Naive thymus-derived CD4-positive, alpha-beta T cell (primary cell): ENCODE measurements at places on chromosomes 4 and X.

DNA sequence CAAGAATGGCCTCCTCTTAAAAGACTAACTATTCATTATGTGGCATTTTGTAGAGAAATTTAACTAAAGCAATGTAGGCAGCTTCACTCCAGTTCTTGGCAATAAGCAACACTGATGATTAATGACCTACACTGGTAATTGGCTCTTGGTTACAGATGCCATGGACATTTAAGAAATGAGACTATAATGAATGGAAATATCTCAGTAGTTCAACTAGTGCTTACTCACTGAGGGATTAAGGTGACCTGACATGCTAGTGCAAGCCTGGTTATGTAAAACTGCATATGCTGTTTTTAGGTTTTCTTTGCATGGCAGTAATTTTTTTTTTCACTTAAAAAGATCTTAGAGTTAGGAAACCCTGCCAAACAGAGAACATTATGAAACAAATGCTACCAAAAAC lies 152.7 kb upstream of the AADAT start:
- H3K36me3 ChIP-seq = no peaks in the 10 kb centered on the region
- H3K27ac ChIP-seq = no peak overlapping the region
- DNase-seq = no peak
- no peaks in the 10 kb centered on the region for H3K4me1 ChIP-seq

- no peak for DNase-seq
- H3K4me1 ChIP-seq = peaks cover 20% of the 10 kb centered on the region
- H3K27me3 ChIP-seq = no peaks in the 10 kb centered on the region
- no peaks in the 10 kb centered on the region for H3K36me3 ChIP-seq
Measured at GRCh38 chr4:74624351-74625151, 169.8 kb downstream of the BTC start.

DNA sequence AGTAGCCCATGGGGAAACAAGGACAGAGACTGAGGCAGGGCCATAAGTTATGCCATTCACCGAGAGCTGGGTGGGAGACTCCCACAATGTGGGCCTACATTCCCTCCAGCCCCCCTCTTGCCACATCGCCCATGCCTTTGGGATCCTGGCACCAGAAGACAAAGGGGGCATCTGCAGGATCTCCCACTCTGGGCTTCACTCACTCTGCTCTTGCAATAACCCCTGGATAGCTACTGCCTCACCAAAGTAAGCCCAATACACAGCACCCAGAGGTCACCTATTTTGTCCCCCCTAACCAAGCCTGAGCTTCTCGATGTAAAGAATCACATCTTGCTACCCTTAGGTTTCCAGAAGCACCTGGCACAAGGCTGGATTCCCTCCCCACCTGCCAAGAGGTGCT lies 741 bp upstream of the RTL5 start:
- H3K27ac ChIP-seq = no peak overlapping the region
- H3K36me3 ChIP-seq = no peaks in the 10 kb centered on the region
- DNase-seq = no peak
- H3K27me3 ChIP-seq = no peaks in the 10 kb centered on the region

DNA sequence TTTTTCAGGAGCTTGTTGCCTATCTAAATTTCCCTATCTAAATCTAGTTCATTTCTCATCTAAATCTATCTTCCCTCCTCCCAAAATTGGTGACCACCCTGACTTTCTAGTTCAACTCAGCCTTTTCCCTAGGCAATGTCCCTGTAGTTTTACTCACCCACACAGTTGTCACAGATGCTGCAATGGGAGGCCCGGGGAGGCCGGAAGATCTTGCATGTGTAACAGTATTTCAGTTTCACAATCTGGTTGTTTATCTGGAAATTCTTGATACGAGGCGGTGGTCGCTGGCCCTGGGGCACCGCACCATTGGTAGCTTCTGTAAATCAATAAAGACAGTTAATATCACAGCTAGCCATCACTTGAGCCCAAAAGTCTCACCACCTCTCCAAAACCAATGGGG lies 20.2 kb downstream of the ZDHHC9 start:
- H3K36me3 ChIP-seq = no peaks in the 10 kb centered on the region
- H3K27ac ChIP-seq = no peak overlapping the region
- H3K27me3 ChIP-seq = no peaks in the 10 kb centered on the region
- DNase-seq = peak; percentile 21
- no peak overlapping the region for H3K4me3 ChIP-seq
- H3K4me1 ChIP-seq = no peaks in the 10 kb centered on the region

DNA sequence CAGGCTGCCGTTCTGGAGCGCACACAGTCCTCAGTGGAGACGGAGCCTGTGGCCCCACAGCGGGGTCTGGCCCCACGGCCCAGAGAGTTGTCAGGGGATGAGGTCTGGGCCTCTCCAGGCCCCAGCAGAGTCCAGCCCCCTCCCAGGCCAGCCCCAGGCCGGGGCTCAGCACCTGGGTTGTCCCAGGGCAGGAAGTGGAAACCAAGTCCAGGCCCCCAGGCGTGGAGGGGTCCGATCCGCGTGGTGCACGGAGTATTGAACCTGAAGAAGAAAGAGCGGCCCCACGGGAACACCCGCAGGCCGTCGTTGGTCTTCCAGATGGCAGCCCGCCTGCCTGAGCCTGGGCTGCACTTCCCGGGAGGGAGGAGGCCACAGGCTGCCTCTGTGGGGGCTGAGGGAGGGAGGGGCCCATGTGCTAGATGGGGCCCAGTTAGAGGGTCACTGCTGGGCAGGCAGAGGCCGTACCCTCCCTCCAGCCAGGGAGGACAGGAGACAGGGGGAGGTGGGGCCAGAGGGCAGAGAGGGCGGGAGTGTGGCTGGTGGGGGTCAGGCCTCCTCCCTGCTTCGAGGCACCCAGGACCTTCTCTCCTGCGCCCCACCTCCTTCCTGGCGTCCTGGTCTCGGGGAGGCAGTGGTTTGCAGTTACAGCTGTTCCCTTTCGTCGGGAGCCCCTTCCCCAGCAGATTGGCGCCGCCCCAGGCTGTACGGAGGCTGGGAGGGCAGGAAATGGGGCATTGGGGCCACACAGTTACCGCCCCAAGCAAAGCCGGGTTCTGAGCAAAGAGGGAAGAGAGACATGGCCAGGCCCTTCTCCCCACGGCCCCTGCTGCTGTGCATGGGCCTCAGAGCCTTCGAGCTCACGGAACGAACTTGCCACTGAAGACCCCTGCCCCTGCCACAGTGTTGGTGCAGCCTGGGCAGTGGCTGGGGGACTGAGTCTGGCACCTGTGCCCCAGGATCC lies 8.1 kb downstream of the HGFAC start:
- no peaks in the 10 kb centered on the region for H3K27me3 ChIP-seq
- H3K4me1 ChIP-seq = no peaks in the 10 kb centered on the region
- H3K27ac ChIP-seq = no peak overlapping the region

- H3K27me3 ChIP-seq = no peaks in the 10 kb centered on the region
- peaks cover 4% of the 10 kb centered on the region for H3K4me1 ChIP-seq
- H3K27ac ChIP-seq = no peak overlapping the region
- H3K4me3 ChIP-seq = no peak overlapping the region
- no peak for DNase-seq
- no peaks in the 10 kb centered on the region for H3K36me3 ChIP-seq
Measured at GRCh38 chrX:37844622-37845021, 2.7 kb downstream of the DYNLT3 start.

- no peak for DNase-seq
- no peak overlapping the region for H3K4me3 ChIP-seq
- no peaks in the 10 kb centered on the region for H3K27me3 ChIP-seq
- no peaks in the 10 kb centered on the region for H3K36me3 ChIP-seq
- no peaks in the 10 kb centered on the region for H3K4me1 ChIP-seq
- H3K27ac ChIP-seq = no peak overlapping the region
Measured at GRCh38 chrX:72057331-72057730, 74.4 kb downstream of the RTL5 start.

GRCh38 chr4:81723927-81724587 lies 252.3 kb upstream of the RASGEF1B start:
- no peak overlapping the region for H3K4me3 ChIP-seq
- H3K4me1 ChIP-seq = no peaks in the 10 kb centered on the region
- no peaks in the 10 kb centered on the region for H3K27me3 ChIP-seq
- H3K36me3 ChIP-seq = no peaks in the 10 kb centered on the region
- DNase-seq = no peak

- no peak overlapping the region for H3K4me3 ChIP-seq
- H3K27ac ChIP-seq = no peak overlapping the region
- peak; percentile 33 for DNase-seq
- H3K36me3 ChIP-seq = no peaks in the 10 kb centered on the region
Measured at GRCh38 chr4:113952452-113953029, 26.9 kb downstream of the ARSJ start.

- no peaks in the 10 kb centered on the region for H3K27me3 ChIP-seq
- no peak overlapping the region for H3K27ac ChIP-seq
- no peak overlapping the region for H3K4me3 ChIP-seq
- H3K4me1 ChIP-seq = no peaks in the 10 kb centered on the region
Measured at GRCh38 chr4:167897116-167897515, 195.2 kb upstream of the ANXA10 start.
